ENCODE measurements at places on chromosomes 1 and 21. TPM values are rescaled to one million over a fixed set of nuclear protein-coding genes. Genes with fewer than 3 reads are reported as not detected.

Gene C1orf232
- not detected for total RNA-seq

Gene MARCKSL1
- total RNA-seq: 5.5 TPM

Gene ZBTB18
- total RNA-seq: 23.8 TPM

Gene KLHDC8A
- total RNA-seq: 1.7 TPM

Gene CFHR1
- not detected for total RNA-seq

Gene KRTAP19-7
- total RNA-seq: not detected

Gene TBX15
- total RNA-seq: 1.2 TPM

Gene MFSD2A
- total RNA-seq: 74.2 TPM

Gene NECAP2
- 96.4 TPM for total RNA-seq

Gene PSEN2
- total RNA-seq: 37.7 TPM

Gene UBE2U
- total RNA-seq: not detected

Gene AADACL4
- not detected for total RNA-seq

Gene KCNH1
- not detected for total RNA-seq

Gene CD244
- 1.8 TPM for total RNA-seq

Gene FAAH
- total RNA-seq: 53.7 TPM

Gene OR2G6
- total RNA-seq: not detected

Gene FMO4
- total RNA-seq: 4.0 TPM

GRCh38 chr1:211503542-211503941 is 11.6 kb upstream of the RD3 start:
- DNase-seq: no peak

GRCh38 chr1:209960926-209961325 is 22.9 kb downstream of the SYT14 start:
- DNase-seq: no peak

- DNase-seq: no peak
Measured at GRCh38 chr1:227869851-227870305, 54.4 kb downstream of the PRSS38 start.

DNA sequence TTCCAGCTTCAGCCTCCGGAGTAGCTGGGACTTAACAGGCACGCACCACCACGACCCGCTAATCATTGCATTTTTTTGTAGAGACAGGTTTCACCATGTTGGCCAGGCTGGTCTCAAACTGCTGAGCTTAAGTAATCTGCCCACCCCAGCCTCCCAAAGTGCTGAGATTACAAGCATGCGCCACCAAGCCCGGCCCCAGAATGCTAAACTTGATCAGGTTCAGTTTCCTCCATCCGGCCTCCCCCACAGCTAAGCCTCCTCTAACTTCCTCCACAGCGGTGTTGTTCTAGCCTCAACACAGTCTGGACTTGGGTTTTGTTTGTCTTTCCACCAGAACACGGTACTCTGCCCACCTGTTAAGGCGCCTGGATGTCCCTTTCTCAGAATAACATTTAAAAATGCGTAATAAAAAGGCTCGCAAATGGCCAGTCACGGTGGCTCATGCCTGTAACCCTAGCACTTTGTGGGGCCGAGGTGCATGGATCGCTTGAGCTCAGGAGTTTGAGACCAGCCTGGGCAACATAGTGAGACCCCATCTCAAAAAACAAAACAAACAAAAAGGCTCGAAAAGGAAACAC is 2.4 kb downstream of the PARP1 start:
- no peak for DNase-seq

GRCh38 chr1:234214911-234215892 is 158.1 kb upstream of the COA6 start:
- no peak for DNase-seq

DNA sequence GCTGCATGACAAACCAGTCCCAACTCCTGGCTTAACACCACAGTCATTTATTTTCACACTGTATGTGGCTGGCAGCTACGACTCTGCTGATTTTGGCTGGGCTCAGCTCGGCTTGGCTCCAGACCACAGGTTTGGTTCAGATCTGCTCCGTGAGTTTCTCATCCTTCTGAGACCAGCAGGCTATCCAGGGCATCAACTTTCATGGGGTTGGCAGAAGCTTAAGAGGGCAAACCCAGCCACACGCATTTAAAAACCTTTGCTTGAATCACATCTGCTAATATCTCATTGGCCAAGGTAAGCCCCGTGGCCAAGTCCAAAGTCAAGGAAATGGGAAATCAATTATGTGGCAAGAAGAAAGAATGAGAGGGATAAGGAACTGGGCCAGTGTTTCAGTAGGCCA is 574.2 kb downstream of the MATN1 start:
- no peak for DNase-seq

- DNase-seq: no peak
Measured at GRCh38 chr21:41764558-41765419, 2.1 kb downstream of the RIPK4 start.

GRCh38 chr1:229643996-229644745 is 18.1 kb downstream of the URB2 start:
- DNase-seq: peak; percentile 44

DNA sequence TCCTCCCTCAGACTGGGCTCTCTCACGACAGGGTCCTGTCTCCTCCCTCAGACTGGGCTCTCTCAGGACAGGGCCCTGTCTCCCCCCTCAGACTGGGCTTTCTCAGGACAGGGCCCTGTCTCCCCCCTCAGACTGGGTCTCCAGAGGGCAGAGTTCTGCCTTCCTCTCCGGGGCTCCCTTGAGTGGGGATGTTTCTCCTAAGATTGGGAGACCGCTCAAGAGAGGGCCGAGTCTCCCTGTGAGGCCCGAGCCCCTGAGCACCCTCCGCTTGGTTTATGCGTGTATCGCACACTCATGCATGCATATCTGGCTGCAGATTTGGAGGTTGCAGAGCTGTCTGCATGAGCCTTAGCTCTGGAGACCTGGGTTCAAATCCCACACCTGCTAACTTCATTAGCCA is 39.3 kb upstream of the CSF3R start:
- no peak for DNase-seq

DNA sequence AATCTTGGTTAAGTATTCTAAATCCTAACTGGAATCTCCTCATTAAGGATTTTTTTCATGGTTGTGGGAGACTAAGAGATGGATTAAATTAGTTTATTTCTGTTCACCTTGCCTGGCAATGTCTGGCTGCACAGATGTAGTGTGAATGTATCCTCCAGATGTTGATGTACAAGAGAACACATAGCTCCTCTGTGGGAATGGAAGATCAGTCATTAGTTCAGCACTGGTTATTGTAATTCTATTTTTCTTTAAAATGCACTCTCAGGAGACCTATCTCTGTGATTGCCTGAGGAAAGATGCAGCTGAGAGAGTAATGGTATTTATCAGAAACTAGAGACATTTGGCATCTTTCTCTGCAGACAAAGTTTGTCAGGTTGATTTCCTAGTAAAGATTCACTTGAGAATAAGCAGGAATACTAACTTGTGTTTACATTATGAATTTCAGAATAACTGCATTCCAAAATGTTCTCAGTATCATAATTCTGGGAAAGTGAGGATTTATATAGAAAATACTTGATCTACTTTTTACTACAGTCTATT is 178.6 kb downstream of the GIPC2 start:
- no peak for DNase-seq

DNA sequence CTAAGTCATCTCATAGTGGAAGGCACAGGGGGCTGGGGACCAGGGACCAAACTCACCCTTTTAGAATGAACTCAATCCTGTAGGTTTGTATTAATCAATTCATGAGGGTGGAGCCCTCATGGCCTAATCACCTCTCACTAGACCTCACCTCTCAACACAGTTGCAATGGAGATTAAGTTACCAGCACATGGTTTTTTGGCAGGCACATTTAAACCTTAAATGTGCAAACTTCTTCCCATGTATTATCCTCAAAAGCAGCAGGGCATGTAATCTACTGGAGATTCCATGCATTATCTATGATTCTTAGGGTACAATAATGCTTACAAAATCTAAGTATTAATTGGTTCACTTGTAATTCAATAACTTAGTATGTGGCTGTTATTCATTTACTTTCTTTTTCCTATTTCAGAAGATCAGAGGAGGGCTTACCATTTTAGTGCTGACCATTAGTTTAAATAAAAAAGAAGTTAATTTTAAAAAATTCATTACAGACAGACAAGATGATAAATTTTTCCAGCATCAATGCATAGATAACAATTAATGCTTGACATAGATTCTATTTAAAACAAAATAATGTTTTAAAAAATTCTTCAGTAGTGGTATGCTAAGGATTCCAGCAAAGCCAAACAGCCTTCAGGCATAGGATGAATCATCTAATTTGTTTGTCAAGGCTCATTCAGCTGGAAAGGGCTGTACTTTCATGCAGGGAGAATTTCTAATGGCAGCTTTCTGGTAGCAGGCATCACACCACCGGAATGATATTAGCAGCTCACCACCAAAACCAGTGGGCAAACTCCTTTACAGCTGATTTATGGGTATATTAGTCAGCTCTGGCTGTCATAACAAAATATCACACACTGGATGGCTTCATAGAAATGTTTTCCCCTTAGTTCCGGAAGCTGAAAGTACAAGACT is 124.6 kb upstream of the ZNF648 start:
- no peak for DNase-seq

DNA sequence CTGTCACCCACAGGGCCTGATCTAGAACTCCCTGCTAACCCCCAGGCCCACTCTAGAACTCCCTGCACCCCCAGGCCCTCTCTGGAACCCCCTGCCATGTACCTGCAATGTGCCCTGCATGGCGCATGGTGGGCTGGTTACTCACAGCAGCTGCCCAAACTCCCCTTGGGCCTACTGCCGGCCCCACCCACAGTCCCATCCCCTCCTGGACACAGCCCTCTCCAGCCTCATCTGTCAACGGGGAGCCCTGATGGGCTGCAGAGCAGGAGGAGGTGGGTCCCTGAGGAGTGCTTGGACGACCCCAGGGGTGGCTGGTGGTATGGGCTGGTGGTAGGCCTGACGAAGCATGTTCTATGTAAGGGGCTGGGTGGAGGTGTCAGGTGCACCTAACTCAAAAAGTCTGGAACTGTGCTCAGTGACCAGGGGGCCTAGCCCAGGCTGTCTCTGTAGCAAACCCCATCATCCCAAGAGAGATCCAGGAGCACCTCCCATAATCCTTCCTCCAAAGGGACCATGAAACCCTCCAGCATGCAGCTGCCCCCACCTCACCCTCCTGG is 19.0 kb upstream of the PRSS38 start:
- DNase-seq: no peak

All from upper lobe of left lung (tissue), 6 donors.